Spleen (tissue), 13 donors: ENCODE measurements at places on chromosomes 4 and X. TPM values are rescaled to one million over a fixed set of nuclear protein-coding genes. Genes with fewer than 3 reads are reported as not detected.

ALG13 gene
- polyA plus RNA-seq: 36.5 TPM

MAMLD1 gene
- 2.0 TPM for polyA plus RNA-seq

NFXL1 gene
- polyA plus RNA-seq: 5.3 TPM

SYNPO2 gene
- 4.2 TPM for polyA plus RNA-seq

GIMD1 gene
- not detected for polyA plus RNA-seq

MND1 gene
- polyA plus RNA-seq: 10.9 TPM

BEX4 gene
- polyA plus RNA-seq: 57.6 TPM

RBM46 gene
- not detected for polyA plus RNA-seq

CT55 gene
- polyA plus RNA-seq: not detected

TLR2 gene
- 4.8 TPM for polyA plus RNA-seq

DKK2 gene
- polyA plus RNA-seq: 0.26 TPM

DMRTC1 gene
- polyA plus RNA-seq: 0.11 TPM

SSX4 gene
- not detected for polyA plus RNA-seq

RAB9B gene
- polyA plus RNA-seq: 0.46 TPM

VCX gene
- 0.17 TPM for polyA plus RNA-seq

S100G gene
- not detected for polyA plus RNA-seq

ZNF182 gene
- 5.7 TPM for polyA plus RNA-seq

CTAG1A gene
- polyA plus RNA-seq: not detected
